ENCODE measurements at places on chromosomes 12 and 14.

- DNase-seq, result peak; percentile 31
These were observed 7.8 kb downstream of the HIGD1C start for GRCh38 chr12:50960130-50960529.

DNA sequence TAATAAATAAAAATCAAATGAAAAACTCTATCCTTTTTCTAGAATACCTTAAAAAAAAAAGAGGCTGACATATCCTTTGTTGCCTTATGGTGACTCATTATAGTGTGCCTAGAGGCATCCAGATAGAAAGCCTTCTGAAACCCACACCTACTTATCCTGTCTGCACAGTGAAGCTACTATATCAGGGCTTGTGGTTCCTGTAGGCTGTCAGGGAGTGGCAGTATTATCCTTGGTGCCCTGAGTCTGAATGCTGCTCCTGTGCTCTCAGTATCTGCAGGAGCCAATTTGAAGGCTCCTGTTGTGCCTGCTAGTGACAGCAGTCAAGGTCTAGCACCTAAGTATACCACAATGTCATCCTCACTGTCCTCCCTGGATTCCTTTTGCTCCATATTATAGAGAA lies 168.4 kb upstream of the AVPR1A start:
- no peak for DNase-seq

GRCh38 chr12:109385339-109386058 lies 37.8 kb downstream of the MYO1H start:
- peak; percentile 66 for DNase-seq

GRCh38 chr14:47763188-47763854 lies 87.9 kb upstream of the MDGA2 start:
- no peak for DNase-seq

GRCh38 chr12:92331383-92331782 lies 185.7 kb upstream of the BTG1 start:
- DNase-seq, result no peak

DNA sequence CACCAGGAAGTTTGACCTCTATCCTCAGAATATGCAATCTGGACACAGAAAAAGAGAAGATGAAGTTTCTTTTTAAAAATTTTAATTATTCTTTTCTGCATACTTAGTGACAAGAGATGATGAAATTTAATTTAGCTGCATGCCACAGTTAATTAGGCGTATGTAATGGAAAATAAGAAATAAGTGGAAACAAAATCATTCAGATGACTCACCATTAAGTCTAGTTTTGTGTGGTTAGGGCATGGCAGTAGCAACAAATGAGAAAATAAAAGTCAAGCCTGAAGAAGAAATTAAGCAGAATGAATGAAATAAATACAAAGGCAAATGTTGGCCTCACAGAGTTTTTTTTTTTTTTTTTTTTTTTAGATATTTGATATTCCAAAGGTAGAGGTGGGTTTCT lies 30.9 kb upstream of the KLRD1 start:
- no peak for DNase-seq

DNA sequence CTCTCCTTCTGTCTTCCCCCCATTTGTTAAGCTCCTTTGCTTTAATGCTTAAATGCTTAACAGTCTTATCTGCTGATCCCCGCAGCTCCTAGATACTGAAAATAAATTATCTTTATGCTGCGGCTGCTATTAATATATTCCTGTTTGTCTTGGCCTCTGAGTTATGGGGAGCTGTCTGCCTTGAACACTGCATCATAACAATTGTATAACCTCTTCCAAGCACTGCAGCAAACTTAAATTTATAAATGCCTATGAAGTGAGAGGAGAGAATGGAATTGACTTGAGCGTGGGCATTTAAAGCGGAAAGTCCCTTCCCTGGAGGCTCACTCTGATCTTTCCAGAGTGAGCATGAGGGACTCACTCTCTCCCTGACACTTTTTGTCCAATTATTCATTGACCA lies 23.1 kb upstream of the DCP1B start:
- DNase-seq, result no peak

GRCh38 chr14:87409393-87409792 lies 583.6 kb downstream of the GALC start:
- no peak for DNase-seq
